Hepatocyte (in vitro differentiated cells): ENCODE measurements at places on chromosomes 16 and 17. TPM values are rescaled to one million over a fixed set of nuclear protein-coding genes. Genes with fewer than 3 reads are reported as not detected.
A peak's percentile ranks its signal among the peaks of the same experiment; 100 is the strongest.

Gene WNT3
- polyA plus RNA-seq, result 5.3 and 7.3 TPM in 2 replicates

- DNase-seq, result no peak
Observed at GRCh38 chr17:8941980-8942622, 23.4 kb downstream of the PIK3R5 start.

- no peak for DNase-seq
Observed at GRCh38 chr16:29182501-29182900, 197.6 kb downstream of the LAT start.

DNA sequence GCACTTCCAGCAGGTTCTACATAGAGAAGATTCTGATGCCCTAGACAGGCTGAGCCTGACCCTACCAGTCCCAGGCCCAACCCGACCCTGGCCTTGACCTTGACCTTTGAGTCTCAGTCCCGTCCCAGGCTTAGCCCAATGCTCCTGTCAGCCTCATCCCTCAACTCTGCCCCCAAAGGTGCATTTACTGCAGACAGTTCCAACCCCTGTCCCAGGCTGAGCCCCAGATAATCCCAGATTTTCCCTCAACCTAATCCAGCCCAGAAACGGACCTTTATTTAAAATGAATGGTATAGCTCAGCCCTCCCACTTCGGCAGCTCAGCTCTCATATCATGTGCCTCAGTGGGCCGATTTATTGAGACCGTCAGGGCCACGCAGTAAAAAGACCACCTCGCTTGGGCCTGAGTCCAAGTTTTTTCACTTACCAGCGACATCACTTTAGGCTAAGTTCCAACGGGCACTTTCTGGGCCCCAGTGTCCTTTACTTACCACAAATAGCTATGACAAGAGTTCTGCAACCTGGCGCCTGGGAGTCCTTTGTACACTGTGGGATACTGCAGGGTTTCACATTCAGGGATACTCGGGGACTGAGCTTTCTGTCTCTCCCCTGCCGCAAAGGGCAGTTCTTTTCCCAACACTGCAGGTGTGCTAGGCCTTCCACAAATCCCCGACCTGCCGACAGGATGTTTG, 89.5 kb downstream of the WSCD1 start:
- DNase-seq, result no peak

DNA sequence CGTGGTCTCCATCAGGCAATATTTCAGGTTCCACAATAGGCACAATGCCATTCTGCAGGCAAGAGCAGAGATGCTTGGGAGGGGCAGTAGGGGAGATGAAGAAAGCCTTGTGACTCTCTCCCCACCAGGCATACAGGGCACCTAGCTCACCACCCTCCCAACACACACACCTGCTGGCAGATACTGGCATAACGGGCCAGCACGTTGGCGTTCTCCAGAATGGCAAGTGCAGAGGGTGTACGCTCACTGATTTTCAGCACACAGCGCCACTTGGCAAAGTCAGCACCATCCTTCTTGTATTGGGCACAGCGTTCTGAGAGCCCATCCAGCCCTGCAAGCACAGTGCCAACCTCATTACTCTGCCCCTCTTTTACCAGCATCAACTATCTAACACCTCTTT, 2.2 kb downstream of the ALDOC start:
- DNase-seq, result no peak

DNA sequence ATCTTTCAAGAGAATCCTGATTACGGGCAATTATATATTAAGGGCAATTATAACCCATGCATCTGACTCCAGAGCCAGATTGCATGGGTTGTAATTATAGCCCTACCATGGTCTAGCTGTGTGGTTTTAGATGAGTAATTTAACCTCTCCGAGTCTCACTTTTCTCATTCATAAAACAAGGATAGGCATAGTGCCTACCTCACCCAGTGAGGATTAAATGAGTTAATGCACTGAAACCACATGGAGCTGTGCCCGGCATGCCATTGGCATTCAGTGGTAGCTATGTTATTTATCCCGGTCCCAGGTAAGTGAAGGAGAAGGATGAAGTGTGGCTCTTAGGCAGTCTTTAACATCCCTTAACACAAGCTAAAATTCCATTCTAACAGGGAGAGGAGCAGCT, 6.3 kb downstream of the SNX20 start:
- no peak for DNase-seq

DNA sequence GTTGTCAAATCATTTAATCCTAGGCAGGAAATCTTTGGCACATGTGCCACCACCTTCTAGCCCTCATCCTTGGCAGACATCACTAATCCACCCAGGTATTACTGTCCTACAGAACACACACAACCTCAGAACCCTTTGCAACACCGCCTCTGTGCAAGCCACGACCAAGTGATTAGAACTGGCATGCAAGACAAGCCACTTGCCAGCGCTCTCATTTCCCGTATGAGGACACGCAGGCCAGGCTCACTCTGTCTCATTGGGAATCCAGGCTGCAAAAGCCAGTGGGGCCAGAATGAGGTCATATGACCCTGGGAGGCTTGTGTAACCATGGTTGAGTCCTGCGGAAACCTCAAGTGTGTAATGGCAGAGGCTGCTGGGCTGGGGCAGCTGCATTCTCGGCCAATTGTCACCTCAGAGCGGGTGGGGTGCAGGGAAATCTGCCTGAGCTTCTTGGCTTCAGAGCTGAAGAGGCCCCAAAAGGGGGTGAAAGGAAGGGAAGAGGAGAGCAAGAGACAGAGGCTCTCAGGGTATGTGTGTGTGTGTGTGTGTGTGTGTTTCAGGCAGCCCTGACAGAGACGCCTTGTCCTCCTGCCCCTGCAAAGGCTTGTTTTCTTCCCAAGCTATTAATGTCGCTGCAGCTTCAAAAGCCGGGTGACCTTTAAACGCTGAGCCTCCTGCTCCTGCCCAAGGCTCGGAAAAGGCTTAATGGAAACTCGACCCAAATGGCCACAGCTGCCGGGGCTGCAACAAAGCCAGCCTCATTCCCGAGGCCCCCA, 43.2 kb upstream of the MRPS23 start:
- peak; percentile 92 for DNase-seq
